ENCODE measurements at places on chromosomes 7 and 10.

- no peak for DNase-seq
Observed at GRCh38 chr10:116296291-116296721, 23.3 kb upstream of the GFRA1 start.

GRCh38 chr7:37281368-37282092 lies 167.1 kb downstream of the ELMO1 start:
- no peak for DNase-seq

DNA sequence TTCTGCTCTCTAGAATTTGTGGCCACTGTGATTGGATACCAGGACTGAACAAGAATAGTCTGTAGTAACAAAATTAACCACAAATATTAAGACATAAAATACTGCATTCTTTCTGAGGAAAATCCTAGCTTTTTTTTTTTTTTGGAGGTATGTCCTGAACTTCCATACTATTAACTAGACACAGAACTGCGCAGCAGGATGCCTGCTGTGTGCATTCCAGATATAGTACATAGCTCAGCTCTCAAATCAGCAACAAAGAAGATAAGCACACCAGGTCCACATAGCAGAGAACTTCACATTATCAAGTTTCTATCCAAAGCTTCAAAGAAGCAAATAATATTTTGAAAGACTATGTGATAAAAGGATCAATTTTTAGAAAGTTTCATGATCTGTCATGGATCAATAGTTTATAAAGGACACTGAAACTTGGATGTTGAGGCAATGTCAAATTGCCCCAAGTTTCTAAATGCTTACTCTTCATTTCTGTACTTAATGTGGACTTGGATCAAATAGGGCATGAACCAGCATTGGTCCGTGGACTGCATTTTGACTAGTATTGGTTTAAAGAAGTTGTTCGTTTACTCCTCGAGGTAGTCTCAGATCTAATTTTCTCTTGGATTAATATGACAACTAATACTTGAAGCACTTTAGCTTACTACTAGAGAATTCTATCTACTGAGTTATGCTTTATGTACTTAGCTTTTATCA lies 15.4 kb downstream of the NAMPT start:
- no peak for DNase-seq

- DNase-seq: no peak
Observed at GRCh38 chr7:26374647-26375373, 83.1 kb downstream of the SNX10 start.

DNA sequence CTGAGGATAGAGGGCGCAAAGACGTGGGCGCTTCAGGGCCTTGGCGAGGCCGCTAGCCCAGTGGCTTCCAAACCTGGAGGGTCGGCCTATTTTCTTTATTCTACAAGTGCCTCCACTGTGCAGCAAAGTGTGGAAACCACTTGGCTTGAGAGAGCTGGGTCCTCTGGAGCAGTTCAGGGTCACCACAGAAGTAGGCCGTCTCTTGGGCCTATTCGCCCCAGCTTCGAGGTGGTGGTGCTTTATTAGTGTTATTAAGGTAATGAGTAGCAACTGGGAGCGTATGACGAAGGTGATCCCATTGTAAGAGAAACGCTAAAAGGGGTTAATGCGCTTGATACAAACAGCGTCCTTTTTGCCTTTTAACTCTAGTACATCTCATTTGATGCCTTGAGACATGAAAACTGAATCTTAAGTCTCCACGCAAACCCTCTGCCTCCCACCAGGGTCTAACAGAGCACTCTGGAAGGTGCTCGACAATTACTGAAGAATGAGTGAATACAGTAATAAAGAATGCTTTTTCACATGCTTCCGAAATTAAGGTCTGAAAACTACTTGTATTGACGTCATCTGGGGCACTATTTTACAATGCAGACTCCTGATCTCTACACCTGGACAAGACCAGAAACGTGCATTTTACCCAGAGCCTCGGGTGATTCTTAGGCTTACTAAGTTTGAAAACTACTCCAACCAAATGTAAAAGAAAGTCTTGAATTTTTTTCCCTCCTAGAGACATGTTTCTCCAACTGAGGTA lies 647 bp upstream of the GSAP start:
- no peak for DNase-seq

GRCh38 chr7:85185424-85186082 lies 1.3 kb downstream of the SEMA3D start:
- DNase-seq: no peak

DNA sequence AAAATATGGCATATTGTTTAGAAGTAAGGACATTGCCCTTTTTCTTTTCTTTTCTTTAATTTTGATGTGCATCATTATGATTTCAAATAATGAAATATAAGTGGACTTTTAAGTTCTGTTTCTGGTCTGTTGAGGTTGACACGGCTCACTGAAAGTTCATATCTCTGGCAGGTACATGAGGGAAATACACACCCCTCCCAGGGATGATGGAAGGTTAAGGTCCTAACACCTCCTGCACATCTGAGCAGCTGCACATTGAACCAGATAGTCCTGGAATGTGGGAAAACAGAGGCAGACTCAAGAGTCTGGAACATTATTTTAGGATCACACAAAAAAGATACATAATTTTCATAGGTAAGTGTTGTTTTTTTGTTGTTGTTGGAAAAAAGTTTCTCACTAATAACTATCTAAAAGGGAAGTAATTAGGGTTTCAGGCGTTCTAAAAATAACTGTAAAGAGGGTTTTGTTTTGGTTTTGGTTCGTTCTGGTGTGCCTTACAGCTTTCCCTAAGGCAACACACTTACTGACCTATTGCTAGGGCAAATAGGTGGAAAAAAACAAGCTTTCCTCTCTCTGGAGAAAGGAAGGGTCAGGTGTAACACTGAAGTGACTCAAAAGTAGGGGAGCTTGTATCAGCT lies 201.2 kb upstream of the PRKCQ start:
- no peak for DNase-seq

DNA sequence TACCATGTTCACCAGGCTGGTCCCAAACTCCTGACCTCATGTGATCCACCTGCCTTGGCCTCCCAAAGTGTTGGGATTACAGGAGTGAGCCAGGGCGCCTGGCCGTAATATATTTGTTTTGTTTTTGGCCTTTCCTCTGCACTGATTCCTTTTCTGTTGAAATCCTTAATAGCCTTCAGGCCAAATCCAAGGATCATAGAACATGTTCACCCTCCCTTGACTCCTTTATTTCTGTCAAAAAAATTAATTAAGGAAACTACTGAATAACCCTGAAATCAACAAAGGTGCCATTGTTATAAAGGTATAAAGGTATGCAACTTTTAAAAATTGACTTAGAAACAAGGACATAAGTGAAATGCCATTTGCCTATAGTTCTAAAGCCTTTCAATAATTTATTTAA lies 15.5 kb upstream of the RALA start:
- no peak for DNase-seq

- DNase-seq: no peak
Observed at GRCh38 chr7:104469166-104469820, 140.9 kb downstream of the LHFPL3 start.

DNA sequence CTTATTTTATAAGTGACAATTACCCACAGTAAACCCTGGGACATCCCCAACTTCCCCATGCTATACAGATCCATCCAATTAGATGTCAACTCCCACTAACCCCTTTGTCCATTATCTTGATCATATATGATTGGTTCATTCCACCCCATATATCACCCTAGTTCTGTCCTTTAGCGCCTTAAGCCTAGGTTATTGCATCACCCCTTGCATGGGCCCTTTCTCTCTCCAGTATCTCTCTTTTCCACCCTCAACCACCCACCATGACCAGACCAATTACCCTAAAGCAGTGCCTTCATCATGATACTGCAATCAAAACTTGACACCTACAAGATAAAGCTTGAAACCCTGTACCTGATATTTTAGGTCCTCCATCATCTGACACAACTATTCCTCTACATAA lies 37.9 kb upstream of the GATAD1 start:
- no peak for DNase-seq

- no peak for DNase-seq
Observed at GRCh38 chr10:102480396-102480795, 22.1 kb downstream of the ACTR1A start.

DNA sequence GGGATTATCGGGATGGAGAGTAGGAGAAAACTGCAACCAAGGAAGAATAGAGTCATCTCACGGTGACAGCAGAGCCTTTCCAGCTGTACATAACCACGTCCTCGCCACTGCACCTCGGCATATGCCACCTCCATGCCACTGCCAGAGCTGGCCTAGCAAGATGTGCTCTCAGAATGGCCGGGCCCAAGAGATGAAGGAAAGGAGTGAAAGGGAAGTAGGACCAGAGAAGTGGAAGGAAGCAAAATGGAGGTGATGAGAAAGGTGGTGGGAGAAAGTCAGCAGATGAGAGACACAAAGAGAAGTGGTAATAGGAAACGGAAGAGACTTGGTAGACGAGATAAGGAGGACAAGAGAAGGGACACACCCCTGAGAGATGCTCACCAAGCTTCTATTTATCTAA lies 8.0 kb upstream of the CALU start:
- no peak for DNase-seq

- no peak for DNase-seq
Observed at GRCh38 chr7:50348469-50349162, 44.1 kb downstream of the IKZF1 start.

DNA sequence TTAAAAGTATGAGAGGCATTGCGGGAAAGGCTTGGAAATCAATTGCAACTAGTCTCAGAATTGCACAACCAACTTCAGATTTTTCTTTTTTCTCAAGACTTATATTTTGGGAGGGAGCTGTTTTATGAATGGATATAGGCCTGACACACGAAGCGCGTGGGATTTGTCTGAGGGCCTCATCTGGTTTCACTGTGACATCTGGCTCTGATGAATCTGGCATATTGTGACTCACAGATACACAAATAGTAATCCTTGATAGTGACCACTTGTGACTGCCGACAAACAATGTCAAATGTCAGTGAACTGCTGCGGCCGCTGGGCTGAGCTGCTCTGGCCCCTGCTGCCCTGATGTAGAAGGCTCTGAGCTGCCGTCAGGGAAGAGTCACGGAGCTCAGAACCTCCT lies 655.1 kb downstream of the INHBA start:
- DNase-seq: no peak

DNA sequence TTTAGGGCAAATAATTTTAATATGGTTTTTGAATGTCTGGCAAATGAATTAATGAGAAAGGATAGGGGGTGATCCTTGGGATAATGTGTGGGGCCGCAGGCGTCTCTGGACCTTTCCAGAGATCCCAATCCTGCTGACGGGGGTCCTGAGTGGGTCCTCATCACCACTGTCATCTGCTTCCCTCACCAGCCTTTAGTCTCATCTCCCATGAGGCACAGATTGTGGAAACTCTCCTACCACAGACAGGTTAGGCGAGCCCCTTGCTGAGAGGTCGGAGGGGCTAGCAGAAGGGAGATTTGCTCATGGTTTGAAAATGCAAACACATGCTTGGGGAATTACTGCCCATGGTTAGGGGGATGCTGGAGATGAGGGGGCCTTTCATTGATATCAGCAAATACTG lies 484.6 kb downstream of the RPS24 start:
- no peak for DNase-seq

DNA sequence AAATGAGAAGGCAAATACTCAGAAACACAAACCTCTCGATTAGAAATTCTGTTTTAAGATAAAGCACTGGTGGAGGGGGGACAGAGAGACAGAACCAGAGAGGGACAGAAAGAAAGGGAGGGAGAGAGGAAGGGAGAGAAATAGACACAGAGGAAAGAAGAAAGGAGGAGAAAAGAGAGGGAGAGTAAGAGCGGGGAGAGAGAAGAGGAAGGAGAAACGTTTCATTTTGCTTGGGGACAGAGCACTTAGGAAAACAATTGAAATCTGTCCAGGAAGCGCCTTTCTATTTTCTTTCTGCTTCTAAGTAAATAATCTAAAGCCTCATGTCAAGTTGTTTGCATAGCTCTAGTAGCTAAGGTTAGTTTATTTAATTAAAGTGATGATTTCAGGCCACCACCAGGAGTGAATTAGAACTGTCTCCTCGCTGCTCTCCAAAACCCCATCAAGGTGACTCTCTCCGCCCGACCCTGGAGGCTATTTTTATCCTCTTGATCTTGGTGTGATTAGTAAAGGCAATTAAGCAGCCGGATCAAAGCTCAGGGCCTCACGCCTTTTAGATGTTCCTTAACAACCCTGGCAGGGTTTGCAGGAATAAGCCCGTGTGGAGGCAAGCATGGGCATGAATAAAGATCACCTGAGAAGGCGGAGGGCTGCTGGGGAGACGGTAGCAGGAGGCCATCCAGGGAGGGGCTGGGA lies 73.4 kb upstream of the INSIG1 start:
- DNase-seq: no peak

GRCh38 chr10:107028236-107028635 lies 136.3 kb downstream of the SORCS1 start:
- DNase-seq: no peak

GRCh38 chr7:138158739-138159528 lies 82.7 kb downstream of the AKR1D1 start:
- no peak for DNase-seq

- DNase-seq: no peak
Observed at GRCh38 chr10:24929056-24929544, 23.3 kb downstream of the PRTFDC1 start.

- DNase-seq: no peak
Observed at GRCh38 chr10:132240156-132240555, 53.4 kb downstream of the DPYSL4 start.

GRCh38 chr7:158991824-158992621 lies 135.7 kb downstream of the DYNC2I1 start:
- no peak for DNase-seq

DNA sequence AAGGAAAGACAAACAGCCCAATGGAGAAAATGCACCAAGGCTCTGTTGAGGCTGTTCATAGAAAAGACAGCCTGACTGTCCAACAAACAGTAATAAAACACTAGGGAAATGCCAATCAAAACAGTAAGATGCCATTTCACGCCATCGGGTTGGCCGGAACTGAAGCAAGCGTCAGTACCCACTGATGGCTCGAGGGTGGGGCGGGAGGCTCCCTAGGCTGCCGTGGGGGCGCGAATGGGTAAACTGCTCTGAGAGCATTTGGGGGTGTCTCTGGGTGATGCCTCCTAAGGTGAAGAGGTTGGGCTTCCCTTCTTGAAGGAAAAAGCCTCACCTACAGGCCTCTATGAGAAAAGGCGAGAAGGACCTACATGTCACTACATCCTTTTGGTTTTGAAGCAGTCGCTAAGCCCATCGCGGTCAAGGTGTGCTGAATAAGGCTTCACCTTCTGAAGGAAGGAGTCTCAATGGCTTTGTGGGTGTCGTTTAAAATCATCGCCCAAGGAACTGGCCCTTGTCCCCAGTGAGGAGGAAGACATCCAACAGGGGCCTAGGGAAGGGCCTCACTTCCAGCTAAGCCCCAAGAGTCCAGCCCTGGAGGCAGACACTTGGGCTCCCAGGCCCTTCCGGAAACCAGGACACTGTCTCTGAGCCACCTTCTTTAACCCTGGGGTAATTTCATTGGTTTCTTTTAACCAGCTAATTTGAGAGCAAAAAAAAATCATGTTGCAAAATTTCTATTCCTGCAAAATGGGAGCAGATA lies 98.5 kb upstream of the PPP2R2D start:
- DNase-seq: no peak
